ENCODE measurements at places on chromosomes 2 and 18.

GRCh38 chr2:22995576-22995975 lies 389.4 kb upstream of the KLHL29 start:
- DNase-seq = no peak

DNA sequence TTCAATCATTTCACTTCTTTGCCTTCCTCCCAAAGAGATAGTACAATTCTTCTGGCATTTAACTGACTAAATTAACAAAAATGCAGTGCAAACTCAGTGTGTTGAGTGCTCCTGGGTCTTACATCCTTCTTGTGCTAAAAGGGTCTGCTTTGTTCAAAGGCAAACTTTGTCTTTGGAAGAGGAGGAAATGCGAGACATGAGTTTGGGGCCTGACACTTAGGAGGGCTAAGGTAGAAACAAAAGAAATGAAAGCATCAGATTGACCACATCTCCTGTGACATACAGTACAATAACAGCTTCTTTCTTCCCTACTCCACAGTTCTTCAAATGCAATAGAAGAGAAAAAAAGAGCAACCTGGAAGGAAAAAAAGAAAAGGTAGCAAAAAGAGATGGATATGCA lies 161.7 kb downstream of the CNTNAP5 start:
- DNase-seq = no peak

DNA sequence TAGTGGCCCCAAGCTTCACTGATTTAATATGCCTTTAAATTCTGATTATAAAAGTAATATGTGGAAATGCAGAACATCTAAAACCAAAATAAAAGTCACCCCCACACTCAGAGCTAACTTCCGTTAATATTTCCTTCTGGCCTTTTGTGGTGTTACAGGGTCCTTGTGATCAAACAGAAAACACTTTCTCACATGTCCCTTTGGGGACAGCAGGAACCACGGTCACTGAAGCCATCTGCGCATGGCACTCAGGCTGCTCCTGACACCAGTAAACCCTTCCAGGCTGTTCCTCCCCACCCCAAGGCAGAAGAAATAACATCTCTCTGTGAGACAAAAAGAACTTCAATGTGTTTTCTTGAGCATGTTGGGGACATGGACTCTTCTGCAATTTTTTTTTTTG lies 25.1 kb upstream of the GPR17 start:
- DNase-seq = no peak

- no peak for DNase-seq
These were observed 634 bp upstream of the MSGN1 start for GRCh38 chr2:17815468-17816184.

GRCh38 chr2:239937866-239938640 lies 87.1 kb downstream of the NDUFA10 start:
- DNase-seq = no peak

- DNase-seq = no peak
These were observed 909.9 kb upstream of the CHAC2 start for GRCh38 chr2:52857722-52858121.

- no peak for DNase-seq
These were observed 23.2 kb upstream of the EFEMP1 start for GRCh38 chr2:55946793-55947192.

- no peak for DNase-seq
These were observed 3.8 kb upstream of the UXS1 start for GRCh38 chr2:106197878-106198277.

- DNase-seq = peak; percentile 28
These were observed 770 bp downstream of the NBAS start for GRCh38 chr2:15560140-15560987.

DNA sequence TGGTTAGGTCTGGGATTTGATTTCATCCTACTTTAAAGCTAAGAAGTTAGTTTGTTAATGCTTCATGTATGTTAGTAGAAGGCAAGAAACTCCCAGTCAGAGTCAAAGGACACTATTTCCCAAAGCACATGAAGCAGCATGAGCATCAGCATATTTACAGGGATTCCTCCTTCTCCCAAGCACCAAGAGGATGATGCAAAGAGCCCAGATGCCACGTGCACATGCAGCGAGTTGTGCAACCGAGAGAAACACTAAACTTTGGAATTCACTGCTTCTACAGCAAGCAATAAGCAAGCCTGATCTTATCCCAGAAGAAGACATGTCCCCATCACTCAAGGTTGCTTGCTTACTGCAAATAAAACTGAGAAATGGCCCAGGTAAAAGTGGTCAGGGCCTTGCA lies 32.5 kb downstream of the CPO start:
- DNase-seq = no peak

GRCh38 chr2:26535663-26536275 lies 57.8 kb upstream of the OTOF start:
- DNase-seq = no peak

DNA sequence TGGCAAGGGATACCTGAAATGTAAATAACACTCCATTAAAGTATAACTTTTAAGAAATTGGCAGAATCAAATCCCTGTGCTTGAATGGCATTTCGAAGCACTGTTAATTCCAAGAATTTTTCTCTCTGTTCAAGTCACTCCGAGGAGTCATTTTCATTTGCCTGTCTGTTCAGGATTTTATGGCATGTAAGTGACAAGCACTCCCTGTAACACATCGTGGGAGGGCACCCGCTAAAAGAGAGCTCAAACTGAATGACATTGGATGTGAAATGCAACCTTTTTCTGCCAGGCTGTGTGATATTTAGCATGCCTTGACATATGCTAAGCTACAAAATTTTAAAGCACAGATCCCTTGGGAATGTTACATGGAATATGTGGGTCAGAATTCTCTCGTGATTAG lies 339.6 kb downstream of the LRRTM1 start:
- DNase-seq = no peak

DNA sequence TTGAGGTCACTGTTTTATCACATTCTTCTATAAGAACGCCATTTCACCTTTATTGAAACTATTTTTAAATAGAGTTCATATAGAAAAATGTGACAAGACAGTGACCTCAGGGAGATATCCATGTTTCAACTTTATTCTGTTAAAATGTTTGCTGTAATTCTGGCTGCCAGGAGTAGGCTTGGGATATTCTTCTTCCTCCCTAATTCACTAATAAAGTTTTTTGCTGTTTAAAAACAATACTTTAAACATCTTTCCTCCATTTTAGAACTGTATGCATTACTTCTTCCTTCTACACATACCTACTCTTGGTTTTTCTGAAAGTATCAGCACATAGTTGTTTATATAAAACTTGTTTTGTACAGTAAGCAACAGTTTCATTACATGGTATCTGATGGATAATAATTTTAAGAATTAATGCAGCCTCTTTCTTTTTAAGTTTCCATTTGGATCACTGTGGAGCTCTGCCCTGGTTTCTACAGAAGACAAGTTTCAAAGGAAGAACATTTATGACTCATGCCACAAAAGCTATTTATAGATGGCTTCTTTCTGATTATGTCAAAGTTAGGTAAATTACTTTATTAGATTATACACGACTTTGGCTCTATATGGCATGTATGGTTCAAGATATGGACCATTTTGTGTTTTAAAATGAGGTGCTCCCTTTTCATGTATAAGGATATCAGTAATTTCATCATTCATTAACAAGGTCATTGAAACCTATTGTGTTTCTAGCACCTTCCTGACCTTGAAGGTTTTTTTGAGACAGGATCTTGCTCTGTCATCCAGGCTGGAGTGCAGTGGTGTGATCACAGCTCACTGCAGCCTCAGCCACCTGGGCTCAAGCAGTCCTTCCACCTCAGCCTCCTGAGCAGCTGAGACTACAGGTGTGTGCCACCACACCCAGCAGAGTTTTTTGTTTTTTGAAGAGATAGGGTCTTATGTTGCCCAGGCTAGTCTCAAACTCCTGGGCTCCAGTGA lies 7.2 kb downstream of the CPSF3 start:
- no peak for DNase-seq

DNA sequence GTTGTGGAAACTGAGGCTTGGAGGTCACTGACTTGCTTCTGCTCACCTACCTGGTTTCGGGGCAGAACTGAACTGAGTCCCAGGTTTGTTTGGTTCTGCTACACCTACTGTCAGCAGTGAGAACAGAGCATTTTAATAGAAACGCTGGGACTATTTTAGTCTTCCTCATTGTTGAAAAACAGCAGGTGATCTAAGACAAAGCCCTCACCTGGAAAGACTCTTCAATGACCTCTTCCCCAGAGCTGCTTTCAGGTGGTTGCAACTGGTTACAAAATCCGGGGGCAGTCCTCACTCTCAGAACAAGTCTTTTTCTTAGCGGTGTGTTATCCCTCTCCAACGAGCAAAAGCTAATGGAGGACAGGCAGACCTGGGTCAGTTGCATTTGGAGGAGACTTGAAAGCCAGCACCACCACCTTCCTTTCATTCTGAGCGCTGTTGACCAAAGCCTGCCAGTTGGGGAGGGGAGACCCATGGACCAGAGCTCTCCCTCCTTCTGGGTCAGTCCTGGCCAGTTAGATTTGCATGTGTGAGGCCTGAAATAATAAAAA lies 217.0 kb downstream of the NCK2 start:
- DNase-seq = peak; percentile 31

DNA sequence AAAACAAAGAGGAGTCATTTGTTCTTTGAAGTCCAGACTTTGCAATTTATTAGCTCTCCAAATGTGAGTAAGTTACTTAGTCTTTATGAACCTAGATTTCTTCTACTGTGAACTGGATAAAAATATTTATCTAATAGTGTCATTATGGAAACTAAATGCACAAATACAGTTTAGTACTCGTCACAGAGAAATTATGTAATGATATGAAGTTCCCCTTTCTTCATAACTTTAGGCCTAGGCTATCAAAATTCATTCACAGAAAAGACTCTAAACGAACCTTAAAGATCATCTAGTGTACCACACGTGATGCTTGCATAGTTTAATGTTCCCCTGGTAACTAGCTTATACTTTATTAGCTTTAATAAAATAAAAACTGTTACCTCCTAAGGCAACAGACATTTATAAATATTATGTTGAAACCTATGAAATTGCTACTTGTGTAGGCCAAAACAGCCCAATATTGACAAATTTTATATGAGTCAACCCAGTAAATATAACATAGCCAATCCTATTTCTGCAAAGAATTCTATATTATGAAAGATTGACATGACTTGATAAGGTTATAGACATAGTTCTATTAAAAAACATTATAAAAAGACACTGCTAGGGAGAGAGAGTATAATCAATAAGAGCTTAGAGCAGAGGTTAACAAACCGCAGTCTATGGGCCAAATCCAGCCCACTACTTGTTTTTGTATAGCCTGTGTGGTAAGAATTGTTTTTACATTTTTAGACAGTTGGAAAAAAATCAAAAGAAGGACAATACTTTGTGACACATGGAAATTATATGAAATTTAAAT lies 44.9 kb upstream of the ITPRID2 start:
- no peak for DNase-seq

- DNase-seq = no peak
These were observed 4.9 kb downstream of the ZNF513 start for GRCh38 chr2:27375513-27376099.
